NCI-H2081 treated with DMSO at 0.1 percent for 48 hours (cell line): ENCODE measurements at places on chromosomes 4 and X.

DNA sequence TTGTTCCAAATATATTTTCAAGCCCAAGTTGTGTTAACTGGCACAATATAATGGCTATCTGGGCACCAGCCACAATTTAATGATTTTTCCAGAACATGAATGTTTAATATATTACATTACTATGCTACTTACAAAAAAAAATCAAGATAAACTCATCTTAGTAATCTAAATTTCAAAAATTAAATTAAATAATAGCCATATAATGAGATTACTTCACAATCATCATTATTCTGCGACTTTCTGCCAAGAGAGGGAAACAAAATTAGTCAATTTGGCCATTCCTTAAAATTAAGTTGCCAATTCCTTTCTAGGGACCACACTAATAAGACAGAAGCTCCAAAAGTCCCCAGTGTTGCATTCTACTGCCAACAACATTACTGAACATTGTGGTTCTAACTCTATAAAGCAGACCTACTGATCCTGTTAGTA, 7.5 kb downstream of the NEK1 start:
- no peak for DNase-seq

- DNase-seq: no peak
Observed at GRCh38 chrX:133415276-133416105, at the start of gene GPC4. TSS of gene GPC4 (minus strand) at chrX:133415489. CDS start at chrX:133414965, 524 bp downstream.

- no peak for DNase-seq
Observed at GRCh38 chrX:136858007-136858756, 22.3 kb downstream of the RBMX start.

GRCh38 chr4:77600521-77601451, 4.8 kb upstream of the CXCL13 start:
- no peak for DNase-seq

- DNase-seq: no peak
Observed at GRCh38 chr4:188534917-188535316, 395.7 kb downstream of the TRIML1 start.

DNA sequence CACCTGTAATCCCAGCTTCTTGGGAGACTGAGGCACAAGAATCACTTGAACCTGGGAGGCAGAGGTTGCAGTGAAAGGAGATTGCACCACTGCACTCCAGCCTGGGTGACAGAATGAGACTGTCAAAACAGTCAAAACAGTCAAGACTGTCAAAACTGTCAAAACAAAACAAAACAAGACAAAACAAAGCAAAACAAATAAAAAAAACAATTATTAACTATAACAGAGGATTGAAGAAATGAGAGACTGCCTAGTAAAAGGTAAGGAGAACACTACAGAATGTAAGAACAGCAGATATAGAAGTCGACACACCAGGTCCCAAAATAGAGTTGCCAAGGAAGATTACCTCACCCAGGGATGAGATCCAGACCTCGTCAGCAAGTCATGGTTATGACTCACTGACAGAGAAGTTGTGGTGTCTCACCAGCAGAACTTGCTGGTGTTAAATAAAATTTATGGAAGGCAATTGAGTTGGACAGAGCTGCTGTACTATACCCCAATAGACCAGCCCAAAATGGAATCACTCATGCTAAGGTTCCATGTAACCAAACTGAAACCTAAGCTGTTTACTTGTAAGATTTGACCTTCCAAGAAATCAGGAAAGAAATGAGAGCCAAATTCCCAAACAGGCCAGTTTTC, 32.1 kb upstream of the GK start:
- DNase-seq: no peak

DNA sequence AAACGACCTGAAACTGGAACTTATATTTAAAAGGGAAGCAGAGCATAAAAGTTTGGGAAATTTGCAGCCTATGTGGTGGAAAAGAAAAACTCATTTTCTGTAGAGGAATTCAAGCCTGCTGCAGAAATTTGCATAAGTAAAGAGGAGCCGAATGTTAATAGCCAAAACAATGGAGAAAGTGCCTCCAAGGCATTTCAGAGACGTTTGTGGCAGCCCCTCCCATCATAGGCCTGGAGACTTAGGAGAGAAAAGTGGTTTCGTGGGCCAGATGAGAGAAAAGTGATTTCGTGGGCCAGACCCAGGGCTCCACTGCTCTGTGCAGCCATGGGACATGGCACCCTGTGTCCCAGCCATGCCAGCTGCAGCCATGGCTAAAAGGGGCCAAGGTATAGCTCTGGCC, 361.9 kb downstream of the PCDH19 start:
- no peak for DNase-seq

DNA sequence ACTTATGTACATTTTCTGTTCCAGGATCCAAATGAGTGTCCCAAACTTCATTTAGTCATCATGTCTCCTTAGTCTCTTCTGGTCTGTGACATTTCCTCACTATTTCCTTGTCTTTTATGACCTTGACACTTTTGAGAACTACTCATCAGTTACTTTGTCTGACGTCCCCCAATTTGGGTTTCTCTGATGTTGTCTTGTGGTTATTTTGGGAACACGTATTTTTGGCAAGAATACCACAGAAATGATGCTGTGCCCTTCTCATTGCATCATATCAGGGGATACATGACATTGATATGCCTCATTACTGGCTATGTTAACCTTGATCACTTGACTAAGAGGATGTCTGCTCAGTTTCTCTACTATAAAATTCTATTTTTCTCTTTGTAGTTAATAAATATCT, 308.8 kb downstream of the ZNF674 start:
- DNase-seq: no peak

- no peak for DNase-seq
Observed at GRCh38 chrX:23736030-23736429, 7.0 kb downstream of the ACOT9 start.

GRCh38 chr4:95044324-95044837, 286.6 kb downstream of the BMPR1B start:
- no peak for DNase-seq

- DNase-seq: no peak
Observed at GRCh38 chr4:136706942-136707341, 825.4 kb downstream of the PCDH18 start.

DNA sequence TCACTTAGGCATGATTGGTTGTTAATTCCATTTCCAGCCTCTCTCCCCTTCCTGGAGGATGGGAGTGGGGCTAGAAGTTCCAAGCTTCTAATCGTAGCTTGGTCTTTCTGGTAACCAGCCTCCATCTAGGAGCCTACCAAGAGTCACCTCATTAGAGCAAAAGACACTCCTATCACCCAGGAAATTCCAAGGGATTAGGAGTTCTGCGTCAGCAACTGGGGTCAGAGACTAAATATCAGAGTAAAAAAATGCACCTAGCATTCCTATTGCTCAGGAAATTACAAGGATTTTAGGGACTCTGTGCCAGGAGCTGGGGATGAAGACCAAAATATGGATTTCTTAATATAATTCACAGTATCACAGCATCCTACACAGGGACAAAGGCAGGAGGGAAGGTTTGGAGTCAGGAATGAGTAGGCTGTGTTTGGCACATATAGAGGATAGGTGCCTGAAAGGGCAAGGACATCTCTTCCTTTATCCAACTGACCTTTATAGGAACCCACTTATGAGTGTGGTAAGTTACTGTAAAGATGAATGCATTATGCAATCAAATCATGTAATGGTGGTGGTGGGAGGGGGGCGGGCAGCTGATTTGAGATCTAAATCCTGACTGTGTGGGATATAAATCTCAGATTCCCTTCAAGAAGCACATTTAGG, 30.5 kb upstream of the LIMCH1 start:
- no peak for DNase-seq

- DNase-seq: no peak
Observed at GRCh38 chr4:1187182-1187581, 14.8 kb upstream of the SPON2 start.

- no peak for DNase-seq
Observed at GRCh38 chr4:141702472-141703182, 66.2 kb downstream of the IL15 start.

- DNase-seq: no peak
Observed at GRCh38 chr4:184328022-184328736, 110.5 kb upstream of the ENPP6 start.

DNA sequence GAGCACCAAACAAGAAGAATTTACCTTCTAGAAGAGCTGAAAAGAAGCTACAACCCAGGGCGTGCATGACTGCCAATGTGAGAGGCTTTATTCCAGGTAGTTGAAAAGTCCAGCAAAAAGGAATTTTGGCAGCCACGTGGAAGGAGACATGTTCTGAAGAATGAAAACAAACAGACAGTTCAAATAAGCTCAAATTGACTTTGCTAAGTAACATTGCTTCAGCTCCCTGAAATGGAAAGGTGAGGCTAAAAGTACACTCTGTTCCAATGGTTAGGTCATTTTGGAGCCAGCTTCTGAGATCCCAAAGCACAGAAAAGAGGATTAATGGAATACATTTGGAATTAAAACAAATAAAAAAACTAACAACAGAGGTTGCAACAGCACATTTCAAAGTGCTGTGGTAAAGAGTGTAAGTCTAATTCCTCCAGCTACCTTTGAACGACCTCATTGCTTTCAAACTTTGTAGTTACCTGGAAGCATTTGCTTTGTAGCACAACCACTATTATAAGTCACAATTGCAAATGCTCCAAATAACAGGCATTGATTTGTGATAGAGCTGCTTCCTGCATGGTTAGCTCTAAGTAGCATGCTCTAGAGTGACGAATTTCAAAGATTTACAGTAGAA, 405.3 kb upstream of the EDA2R start:
- no peak for DNase-seq

DNA sequence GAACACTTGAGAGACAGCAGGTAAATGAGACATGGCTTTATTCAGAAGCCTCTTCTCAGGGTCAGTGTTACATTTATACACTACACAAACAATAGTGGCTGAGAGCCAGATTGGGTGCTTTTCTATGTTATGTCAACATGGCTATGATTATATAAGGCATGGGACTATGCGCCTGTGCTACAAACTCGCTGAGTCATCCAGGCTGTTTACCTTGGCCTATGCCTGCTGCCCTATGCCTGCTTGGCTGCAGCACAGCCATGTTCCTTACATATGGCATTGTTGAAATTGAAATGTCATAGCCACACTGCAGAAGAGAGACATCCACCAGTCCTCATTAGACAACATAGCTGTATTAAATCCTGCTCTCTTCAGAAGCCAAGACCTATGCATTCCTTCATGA, 236.3 kb upstream of the NWD2 start:
- DNase-seq: peak; percentile 55

- no peak for DNase-seq
Observed at GRCh38 chr4:40238008-40238699, 41.3 kb downstream of the RHOH start.

DNA sequence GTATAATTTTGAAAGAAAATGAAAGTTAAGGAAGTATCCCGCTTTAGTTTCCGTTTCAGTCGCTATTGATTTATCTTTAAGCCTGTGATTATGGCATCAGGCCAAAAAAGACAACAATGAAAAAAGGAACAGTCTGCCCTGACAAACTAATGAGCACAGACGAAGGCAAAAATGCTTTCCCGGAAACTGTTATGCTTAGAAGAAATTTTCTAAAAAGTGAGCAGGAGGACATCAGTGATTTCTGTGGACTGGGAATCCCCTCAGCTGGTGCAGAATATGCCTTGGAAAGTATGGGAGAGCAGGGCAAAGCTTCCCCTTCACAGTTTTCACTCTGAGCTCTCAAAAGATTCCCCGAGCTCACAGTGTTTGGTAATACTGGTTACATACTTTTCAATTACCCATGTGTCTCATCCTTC, 5.1 kb upstream of the CXCL10 start:
- DNase-seq: no peak

DNA sequence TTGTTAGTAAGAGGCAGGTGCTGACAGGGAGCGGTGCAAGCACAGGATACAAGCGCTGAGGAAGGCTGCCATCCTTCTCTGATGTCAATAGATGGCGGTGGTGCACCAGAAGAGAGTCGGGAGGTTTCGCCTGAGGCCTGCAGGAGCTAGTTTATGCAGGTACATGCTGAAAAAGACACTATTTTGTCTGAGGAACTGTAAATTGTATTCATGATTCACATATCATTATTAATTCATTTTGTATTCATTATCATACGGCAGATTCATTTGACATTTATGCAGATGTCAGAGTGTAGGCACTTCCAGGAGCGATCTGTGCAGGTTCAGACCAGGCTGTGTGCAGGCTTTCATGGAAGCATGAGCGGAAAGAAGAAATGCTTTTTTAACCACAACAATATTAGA, 824.0 kb downstream of the STIM2 start:
- DNase-seq: peak; percentile 43

DNA sequence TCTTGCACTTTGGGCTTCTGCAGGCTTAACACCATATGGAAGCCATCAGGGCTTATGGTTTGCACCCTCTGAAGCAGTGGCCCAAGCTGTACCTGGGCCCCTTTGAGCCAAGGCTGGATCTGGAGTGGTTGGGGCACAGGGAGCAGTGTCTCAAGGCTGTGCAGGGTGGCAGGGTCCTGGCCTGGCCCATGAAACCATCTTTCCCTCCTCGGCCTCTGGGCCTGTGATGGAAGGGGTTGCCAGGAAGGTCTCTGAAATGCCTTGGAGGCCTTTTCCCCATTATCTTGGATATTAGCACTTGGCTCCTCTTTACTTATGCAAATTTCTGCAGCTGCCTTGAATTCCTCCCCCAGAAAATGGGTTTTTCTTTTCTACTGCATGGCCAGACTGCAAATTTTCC, 134.7 kb upstream of the USP9X start:
- no peak for DNase-seq

- no peak for DNase-seq
Observed at GRCh38 chrX:46758163-46758955, 559 bp downstream of the SLC9A7 start.

GRCh38 chrX:141176586-141177451, at the start of gene LDOC1:
TSS of gene LDOC1 (minus strand) at chrX:141177129. CDS start at chrX:141177021, 108 bp downstream.
- DNase-seq: no peak

- DNase-seq: no peak
Observed at GRCh38 chr4:105128208-105128607, 18.5 kb upstream of the TET2 start.

DNA sequence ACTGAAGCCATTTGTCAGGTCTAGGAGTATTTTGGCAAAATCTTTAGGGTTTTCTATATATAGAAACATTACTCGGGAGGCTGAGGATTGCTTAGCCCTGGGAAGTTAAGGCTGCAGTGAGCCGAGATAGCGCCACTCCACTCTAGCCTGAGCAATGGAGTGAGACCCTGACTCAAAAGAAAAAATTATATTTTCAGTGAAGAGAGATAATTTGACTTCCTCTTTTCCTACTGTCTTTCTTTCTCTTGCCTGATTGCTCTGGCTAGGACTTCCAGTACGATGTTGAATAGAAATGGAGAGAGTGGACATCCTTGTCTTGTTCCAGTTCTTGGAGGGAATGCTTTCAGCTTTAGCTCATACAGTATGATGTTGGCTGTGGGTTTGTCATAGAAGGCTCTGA, 44.4 kb downstream of the UCHL1 start:
- DNase-seq: no peak

- DNase-seq: no peak
Observed at GRCh38 chrX:6004529-6004928, 224.1 kb downstream of the NLGN4X start.

GRCh38 chr4:47719576-47719975, 118.3 kb downstream of the CORIN start:
- DNase-seq: no peak
